ENCODE measurements at places on chromosomes 2 and 18.

- no peak for DNase-seq
Observed at GRCh38 chr2:68000170-68000825, 62.5 kb downstream of the C1D start.

DNA sequence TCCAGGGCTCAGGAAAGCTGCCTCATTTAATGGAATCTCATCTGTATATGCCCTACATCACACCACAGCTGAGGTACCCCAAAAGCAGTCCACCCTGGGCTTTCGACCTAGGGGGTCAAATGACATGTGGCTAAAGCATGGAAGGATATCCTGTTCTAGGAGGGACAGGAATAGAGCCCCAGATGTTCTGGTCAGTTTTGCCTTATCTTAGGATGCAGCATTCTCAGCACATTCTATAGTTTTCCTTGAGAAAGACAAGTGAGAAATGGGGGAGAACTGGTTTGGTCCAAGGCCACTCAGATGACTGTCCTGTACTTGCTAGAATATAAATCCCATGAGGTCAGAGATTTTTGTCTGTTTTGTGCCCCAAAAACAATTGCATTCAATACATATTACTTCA, 688.0 kb upstream of the ZEB2 start:
- DNase-seq, result no peak

- no peak for DNase-seq
Observed at GRCh38 chr2:30888852-30889409, 81.7 kb upstream of the CAPN13 start.

GRCh38 chr18:321865-322467, 54.1 kb upstream of the THOC1 start:
- no peak for DNase-seq

DNA sequence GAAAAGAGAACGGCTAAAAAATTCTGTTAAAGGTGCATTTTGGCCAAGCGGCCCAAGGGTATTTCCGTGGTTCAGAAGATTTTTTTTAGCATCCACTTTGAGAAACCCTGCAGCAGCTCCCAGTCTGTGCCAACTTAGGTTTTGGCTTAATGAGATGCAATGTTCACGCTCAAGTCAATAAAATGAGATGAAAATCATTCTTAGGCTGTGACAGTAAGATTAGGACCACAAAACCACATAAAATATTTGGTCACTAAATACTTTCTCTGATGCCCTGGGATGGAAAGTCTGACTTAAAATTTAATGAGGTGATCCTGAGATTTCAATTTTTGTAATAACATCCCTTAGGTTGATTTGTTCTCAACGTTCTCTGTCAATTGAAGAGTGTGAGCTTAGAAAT, 74.2 kb upstream of the FHL2 start:
- no peak for DNase-seq

- DNase-seq, result no peak
Observed at GRCh38 chr2:166090908-166091307, 36.9 kb downstream of the SCN1A start.

- DNase-seq, result no peak
Observed at GRCh38 chr2:105087273-105087672, 49.4 kb downstream of the MRPS9 start.

DNA sequence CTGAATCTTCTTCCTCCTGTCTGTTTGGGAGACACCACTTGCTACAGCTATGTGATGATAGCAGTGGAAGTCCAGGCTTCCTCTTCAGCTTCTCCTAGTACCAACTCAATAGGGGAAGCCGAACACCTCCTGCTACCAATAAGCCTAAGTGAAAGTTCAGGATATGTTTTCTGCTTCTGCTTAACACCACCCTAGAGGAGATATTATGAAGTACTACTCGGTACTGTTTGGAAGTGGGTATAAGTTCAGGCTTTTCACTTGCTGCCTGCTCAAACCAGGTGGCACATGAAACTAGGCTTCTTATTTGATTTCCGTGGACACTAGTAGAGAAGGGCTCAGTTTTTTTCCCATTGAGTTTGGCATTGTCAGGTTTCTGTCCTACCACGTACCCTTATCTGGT, 99.8 kb downstream of the PTPN4 start:
- no peak for DNase-seq

DNA sequence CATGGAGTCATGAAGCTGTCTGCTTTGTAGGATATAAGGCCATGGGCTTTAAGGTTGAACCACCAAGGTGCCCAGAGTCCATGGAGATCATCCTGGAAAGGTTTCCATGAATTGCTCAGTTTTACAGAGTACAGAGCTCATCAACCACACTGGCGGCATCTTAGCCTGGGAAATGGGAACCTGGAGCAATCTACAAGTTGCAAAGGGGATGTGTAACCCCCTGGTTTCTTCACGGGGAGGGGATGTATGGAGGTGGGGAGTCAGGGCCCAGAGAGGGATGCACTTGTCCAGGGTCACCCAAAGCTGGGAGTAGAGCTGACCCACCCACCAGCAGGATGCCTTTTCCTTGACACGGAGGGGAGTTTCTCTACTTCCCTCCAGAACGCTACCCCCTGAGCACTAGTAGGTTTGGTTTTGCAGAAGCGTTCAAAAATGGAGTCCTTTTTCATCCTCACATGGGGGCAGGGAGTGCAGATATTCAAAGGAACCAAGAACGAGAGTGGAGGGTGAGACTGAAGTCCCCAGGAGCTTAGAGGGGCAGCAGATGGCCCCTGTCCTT, 7.2 kb downstream of the TMEM37 start:
- no peak for DNase-seq

DNA sequence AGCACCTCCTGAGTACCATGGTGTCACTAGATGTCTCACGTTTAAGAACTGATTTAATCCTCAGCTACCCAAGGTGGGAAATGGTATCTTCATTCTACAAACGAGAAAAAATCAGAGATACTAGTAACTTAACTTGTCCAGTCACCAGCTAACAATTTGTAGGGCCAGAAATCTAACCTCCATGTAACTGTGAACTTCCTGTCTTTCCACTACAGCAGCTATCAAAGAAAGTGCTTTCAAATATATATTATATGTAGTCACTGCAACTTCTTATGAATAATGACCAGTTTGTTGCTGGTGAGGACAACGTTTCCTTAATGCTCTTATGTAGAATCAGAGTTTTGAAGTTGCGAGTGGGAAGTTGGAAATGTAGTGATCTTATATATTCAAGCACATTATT, 1.9 kb downstream of the REV1 start:
- no peak for DNase-seq

GRCh38 chr2:44342854-44343253, 18.4 kb downstream of the PREPL start:
- no peak for DNase-seq

DNA sequence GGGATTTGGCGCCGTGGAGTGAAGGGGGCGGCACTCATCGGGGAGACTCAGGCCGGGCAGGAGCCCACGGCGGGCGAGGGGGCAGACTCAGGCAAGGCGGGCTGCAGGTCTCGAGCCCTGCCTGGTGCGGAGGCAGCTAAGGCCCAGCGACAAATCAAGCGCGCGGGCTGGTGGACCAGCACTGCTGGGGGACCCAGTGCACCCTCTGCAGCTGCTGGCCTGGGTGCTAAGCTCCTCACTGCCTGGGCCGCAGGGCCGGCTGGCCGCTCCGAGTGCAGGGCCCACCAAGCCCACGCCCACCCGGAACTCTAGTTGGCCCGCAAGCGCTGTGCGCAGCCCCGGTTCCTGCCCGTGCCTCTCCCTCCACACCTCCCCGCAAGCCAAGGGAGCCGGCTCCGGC, 26.2 kb upstream of the SPP2 start:
- DNase-seq, result no peak

- DNase-seq, result no peak
Observed at GRCh38 chr18:51361130-51361860, 163.8 kb upstream of the MEX3C start.

DNA sequence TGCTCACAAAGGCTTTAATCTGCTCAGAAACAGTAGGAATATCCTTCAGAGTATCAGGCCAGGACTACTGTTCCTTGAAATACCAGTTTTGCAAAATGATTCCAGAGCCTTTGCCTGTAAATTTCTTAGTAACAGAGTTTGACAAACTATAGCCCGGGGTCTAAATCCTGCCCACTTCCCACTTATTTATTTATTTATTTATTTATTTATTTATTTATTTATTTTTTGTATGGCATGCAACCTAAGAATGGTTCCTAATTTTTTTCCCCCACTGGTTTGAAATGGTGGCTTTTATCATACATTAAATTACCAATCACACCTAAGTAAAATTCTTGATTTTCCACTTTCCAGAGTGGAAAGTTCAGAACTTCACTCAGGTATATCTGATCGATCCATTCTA, 45.6 kb downstream of the KCNG3 start:
- no peak for DNase-seq

GRCh38 chr2:171410624-171411023, 23.2 kb downstream of the METTL8 start:
- DNase-seq, result no peak

DNA sequence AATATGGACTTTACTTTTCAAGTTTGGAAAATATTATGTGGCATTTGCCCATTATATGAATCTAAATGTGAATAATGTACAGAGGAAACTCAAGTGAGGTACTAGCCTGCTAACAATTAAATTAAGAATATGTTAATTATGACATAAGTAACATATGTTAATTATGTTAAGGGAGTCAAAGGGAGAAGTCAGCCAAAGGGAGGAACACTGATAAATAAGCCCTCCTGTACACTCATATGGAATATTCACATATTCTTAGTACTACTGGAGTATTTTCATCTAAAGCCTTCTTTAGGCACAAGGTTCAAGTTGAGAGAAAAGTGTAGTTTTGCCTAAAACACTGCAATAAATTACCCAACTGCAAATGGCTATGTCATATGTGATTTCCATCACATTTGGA, 30.1 kb downstream of the ITGB6 start:
- no peak for DNase-seq

DNA sequence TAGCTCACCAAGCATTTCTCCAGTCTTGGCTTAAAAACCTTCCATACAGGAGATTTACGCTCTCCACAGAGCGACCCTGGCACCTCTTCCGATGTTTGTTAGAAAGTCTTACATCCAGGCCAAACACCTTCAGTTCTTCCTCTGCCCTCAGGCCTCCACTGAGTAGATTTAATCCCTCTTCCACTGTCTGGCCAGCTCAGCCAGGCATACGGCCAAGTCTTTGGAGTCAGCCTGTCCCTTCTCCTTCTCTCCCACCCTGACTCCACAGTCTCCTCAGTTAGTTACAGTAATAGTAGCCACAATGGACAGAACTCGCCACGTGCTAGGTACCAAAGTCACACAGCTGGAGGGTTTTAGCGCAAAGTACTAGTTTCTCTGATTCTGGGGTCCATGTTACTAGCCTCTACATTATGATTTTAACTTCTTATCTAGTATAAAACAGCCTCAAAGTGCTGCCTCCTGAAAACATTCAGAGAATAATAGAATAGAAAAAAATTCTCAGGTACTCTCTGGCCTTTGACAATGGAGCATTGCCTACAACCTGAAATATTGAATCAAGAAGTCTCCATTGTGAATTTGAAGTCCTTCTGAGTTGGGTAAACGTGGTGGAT, 39.5 kb downstream of the THNSL2 start:
- no peak for DNase-seq

DNA sequence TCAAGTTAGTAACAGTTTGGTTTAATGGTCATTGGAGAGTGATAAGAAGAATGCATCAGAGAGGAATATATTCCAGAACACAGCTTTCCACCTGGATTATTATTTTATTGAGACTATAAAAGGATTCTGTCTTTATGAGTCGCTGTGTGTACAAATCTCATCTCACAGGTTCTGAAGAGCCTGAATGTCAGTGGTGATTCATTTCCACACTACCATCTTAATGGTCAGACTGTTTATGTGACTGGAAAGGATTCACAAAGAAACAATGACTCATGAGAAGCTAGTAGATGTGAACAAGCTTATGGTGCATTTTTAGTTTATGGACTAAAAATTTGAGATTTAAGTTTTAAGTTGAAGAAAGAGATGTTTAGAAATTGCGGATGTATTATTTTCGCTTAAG, 685.4 kb upstream of the NRXN1 start:
- no peak for DNase-seq
